Activated CD4-positive, alpha-beta memory T cell treated with anti-CD3 and anti-CD28 coated beads, Interleukin-2, amount 10 ng/mL, durations not matched to agents 7 days and 5 days (primary cell): ENCODE measurements at places on chromosomes 16 and 17.
A peak's percentile ranks its signal among the peaks of the same experiment; 100 is the strongest.

DNA sequence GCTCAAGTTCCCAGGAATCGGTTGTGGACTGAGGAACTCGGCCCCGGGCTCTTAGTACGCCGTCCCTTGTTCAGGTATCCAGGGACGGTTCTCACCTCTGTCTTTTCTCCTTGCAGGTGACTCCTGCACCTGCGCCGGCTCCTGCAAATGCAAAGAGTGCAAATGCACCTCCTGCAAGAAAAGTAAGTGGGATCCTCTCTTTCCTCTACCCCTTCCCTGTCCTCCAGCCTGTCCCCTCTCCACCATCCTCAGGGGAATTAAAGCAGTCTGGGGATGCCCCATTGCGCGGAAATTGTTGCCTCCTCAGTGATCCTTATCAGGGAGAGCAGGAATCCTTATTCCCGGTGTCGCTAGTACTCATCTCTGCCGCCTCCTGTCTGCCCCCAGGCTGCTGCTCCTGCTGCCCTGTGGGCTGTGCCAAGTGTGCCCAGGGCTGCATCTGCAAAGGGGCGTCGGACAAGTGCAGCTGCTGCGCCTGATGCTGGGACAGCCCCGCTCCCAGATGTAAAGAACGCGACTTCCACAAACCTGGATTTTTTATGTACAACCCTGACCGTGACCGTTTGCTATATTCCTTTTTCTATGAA, 585 bp downstream of the MT2A start:
- DNase-seq = no peak

GRCh38 chr17:81409190-81409935, 14.1 kb downstream of the BAHCC1 start:
- DNase-seq = no peak

- no peak for DNase-seq
Measured at GRCh38 chr16:16010194-16010593, 60.8 kb downstream of the ABCC1 start.

DNA sequence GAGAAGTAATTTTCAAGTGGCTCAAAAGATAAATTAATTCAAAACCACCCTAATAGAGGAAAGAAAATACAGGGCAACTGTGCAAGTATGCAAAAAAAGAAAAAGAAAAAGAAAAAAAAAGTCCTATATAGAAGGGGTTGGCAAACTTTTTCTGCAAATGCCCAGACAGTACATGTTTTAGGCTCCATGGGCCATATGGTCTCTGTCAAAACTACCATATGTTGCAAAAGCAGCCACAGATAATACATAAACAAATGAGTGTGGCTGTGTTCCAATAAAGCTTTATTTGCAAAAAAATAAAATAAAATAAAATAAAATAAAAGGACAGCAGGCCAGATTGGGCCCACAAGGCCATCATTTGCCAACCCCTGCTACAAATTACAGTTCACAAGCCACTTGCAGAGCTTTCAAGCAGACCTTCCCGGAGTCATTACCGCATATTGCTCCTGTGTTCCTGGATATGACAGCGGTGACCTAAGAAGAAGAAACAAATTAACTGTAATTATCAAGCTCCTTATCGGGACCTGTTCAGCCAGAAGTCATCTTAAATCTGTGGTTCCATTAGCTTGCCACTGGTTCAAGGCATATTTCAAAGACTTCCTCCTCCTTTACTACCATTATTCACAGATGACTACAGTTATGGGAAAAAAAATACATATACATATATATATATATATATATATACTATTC, 15.9 kb downstream of the ZC3H7A start:
- no peak for DNase-seq

DNA sequence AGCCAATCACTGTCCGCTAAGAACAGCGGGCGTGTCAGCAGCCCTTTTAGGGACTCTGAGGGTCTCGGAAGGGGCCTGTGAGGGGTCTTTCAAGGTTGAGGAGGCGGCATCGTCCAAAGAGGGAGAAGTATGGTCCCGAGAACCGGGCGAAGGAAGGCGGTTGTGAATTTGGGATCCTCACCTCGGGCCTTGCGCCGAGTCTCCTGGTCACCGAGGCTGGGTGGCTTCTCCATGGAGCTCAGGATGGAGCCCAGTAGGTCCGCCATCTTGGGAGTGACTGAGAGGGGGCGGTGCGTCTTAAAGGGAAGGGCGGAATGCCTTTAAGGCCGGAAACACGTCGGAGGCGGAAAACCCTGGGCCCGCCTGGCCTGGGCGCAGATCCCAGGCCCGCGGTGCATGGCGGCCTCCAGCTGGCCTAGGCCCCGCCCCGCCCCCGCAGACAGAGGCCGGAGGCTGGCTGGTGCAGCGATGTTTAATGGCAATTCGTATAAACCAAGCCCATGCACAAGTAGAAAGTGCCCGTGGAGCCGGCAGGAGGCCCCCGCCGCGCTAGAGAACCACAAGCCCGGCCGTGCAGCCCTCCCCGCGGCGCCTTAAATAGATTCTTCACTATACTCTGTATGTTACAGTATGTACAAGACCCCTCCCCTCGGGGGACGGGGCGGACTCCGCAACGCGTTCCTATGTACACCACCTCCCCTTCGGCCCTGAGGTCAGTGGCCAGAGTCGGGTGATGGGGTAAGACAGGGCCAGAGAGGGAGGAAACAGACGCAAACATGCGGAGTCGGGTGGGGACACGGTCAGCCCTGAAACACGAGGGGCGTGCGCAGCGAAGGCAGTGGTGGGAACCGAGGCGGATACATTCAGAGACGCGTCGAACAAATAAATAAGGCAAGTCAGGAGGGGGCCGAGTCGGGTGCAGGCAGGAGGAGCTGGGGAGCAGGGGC, at the start of gene SPAG7:
TSS of gene SPAG7 (minus strand) at position 279 of the 947 bp plus-strand sequence. CDS start at position 266, 13 bp downstream.
- peak; percentile 95 for DNase-seq

- no peak for DNase-seq
Measured at GRCh38 chr17:65886315-65887245, 305.4 kb downstream of the CEP112 start.

- DNase-seq = no peak
Measured at GRCh38 chr16:72827866-72828265, 220.1 kb downstream of the ZFHX3 start.

DNA sequence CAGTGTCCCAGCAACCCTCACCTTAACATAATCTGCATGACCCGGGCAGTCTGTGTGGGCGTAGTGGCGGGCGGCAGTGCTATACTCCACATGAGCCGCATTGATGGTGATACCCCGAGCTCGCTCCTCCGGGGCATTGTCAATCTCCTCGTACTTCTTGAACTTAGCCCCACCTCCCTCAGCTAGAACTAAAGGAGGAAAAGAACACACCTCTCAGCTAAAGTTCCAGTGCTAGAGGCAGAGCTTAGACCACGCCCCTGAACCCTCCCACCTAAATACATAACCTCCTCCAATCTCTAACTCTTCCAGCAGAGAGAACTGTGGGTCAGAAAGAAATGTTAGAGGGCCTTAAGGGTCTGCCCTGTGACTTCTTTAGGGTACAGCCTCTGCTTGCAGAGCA, 855 bp downstream of the TUFM start:
- peak; percentile 44 for DNase-seq

- DNase-seq = no peak
Measured at GRCh38 chr16:67246756-67247191, 507 bp downstream of the FHOD1 start.

DNA sequence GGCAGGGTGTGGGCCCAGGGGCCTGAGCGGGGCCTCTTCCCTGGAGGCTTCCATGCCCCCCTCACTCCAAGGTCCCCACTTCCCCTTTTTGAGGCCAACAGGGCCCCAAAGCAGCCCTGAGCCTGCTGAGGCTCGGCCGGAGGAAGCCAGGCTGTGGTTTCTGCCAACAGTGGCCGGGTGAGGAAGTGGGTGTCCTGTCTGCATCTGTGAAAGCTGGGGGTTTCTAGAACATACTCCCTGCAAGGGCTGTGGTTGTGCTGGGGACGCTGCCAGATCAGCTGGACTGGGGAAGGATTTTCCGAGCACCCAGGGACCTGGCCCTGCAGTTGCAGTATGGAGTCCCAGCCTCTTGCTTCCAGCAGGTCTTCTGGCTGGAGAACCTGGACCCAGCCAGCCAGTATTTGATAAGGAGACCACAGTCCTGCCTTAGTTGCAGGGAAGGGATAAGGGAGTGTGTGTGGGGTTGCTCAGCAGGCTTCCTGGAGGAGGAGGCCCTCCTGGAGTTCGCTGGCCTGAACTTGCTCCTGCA, 15.7 kb downstream of the ADCY7 start:
- DNase-seq = peak; percentile 82

GRCh38 chr16:7420079-7420478, 87.4 kb downstream of the RBFOX1 start:
- no peak for DNase-seq

- DNase-seq = no peak
Measured at GRCh38 chr16:66460703-66461102, 33.6 kb downstream of the BEAN1 start.

DNA sequence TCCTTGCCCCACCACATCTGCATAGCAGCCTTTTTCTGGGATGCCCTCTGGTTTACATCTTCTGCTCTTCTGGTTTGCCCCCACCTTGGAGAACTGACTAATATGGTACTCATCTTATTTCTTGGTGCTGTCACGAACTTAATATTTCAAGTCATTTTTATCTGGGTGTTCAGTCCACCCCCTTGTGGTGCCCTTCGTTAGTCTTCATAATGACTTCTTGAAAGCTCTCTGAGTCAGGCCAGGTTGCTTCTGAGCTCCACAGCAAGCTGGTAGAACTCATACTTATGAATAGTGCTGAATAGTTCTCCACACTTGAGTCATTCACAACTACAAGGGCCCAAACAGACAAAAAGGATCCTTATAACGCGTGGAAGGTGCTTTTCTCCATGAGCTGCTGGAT, 35.8 kb upstream of the TEKT3 start:
- DNase-seq = no peak

- peak; percentile 68 for DNase-seq
Measured at GRCh38 chr16:3094289-3095027, 4.6 kb downstream of the ZSCAN10 start.

- DNase-seq = no peak
Measured at GRCh38 chr17:60390186-60390585, 1.7 kb downstream of the USP32 start.

GRCh38 chr16:23838485-23839142, 2.8 kb downstream of the PRKCB start:
- no peak for DNase-seq

DNA sequence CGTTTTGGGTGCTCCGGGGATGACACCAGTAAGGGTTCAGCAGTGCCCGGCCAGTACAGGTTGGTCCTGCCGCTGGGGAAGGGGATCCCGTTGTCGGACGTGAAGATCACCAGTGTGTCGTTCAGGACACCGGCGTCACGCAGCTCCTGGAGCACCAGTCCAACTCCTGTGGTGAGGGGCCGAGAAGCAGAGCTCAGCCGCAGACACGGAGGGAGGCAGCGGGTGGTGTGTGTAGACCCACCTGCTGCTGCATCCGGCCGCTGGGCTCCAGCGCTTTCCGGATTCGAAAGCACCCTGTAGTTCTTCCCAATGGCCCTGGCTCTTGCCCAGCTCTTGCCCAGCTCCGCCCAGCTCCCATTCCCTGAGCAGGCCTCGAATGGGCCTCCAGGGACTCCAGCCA, 8.0 kb downstream of the SGSH start:
- no peak for DNase-seq

GRCh38 chr17:45777388-45777787, 6.7 kb upstream of the CRHR1 start:
- no peak for DNase-seq

GRCh38 chr16:78098087-78098486, 1.4 kb upstream of the WWOX start:
- DNase-seq = peak; percentile 21

- no peak for DNase-seq
Measured at GRCh38 chr17:50353600-50354195, 7.8 kb downstream of the XYLT2 start.

DNA sequence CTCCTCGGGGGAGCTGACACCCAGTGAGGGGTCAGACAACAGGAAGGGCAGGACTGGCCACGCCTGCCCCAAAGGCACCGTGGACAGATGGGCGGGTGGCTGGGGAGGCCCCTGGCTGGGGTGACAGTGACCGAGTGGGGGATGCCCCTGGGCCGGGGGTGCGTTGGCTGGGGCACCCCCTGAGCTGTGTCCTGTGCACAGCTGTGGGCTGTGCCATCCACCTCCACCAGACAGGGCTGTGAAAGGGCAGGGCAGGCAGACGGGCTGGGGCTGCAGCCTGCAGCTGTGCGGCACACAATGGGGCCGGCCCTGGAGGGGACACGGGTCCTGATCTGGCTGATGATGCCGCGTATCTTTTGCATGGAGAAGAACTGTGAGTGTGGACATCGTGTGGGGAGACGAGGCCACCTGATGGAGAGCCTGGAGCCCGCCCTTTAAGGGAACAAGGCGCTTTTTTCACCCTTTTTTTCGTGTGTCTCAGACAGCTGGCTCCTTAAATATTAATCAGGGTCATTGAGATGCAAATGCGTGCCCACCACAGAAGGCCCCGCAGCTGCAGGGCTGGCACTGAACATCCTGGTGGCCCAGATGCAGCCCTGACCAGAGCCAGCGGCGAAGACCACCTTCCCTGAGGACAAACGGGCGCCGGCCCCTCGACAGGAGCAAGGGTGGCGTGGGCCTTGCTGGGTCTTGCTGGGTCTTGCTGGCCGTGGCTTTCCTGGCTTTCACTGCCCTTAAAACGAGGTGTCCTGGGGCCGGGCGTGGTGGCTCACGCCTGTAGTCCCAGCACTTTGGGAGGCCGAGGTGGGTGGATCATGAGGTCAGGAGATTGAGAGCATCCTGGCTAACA, 42.4 kb upstream of the GNG13 start:
- DNase-seq = no peak

GRCh38 chr17:57608369-57609124, 136.6 kb downstream of the CCDC182 start:
- no peak for DNase-seq

GRCh38 chr17:64061178-64061898, 40.9 kb upstream of the ICAM2 start:
- no peak for DNase-seq

DNA sequence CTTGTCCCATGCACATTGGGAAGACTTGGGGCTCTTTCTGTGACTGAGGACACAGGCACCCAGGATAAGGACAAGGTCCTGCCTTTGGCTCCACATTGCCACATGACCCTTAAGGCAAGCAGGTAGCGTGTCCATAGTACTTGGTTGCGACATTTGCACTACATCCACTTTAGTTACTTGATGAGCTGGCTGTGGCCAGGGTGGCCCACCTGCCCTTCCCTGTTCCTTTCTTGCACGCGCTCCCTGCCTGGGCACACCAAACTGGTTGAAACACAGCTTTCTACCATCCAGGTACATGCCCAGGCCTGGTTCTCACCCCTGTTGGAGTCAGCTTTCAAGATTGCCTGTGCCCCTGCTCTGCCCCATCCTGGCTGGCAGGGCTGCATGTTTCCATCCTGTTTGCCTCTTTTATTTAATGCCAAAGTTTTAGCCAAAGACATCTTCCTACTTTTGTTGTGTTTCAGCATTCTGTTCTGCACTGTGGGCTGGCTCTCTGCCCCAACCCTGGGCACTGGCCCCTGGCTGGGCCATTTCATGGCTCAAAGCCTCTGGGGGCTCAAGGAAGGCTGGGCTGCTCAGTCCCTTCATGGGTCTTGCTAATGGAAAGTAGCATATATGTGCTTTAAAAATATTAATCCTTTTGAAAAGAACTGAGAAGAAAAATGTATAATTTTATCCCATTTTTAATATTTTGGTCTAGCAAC, 3.2 kb downstream of the B3GNT9 start:
- DNase-seq = no peak
